ENCODE measurements at places on chromosomes 2 and 18.
A peak's percentile ranks its signal among the peaks of the same experiment; 100 is the strongest.

DNA sequence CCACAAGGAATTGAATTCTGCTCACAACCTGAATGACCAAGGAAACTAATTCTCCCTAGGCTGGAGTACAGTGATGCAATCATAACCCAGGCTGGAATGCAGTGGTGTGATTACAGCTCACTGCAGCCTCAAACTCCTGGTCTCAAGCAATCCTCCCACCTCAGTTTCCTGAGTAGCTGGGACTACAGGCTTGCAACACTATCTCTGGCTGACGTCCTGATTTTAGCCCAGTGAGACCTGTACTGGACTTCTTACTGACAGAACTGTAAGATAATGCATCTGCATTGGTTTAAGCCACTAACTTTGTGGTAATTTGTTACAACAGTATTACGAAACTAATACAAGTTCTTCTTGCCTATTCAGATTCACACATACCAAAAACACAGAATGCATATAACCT lies 9.5 kb upstream of the KDSR start:
- DNase-seq = no peak

DNA sequence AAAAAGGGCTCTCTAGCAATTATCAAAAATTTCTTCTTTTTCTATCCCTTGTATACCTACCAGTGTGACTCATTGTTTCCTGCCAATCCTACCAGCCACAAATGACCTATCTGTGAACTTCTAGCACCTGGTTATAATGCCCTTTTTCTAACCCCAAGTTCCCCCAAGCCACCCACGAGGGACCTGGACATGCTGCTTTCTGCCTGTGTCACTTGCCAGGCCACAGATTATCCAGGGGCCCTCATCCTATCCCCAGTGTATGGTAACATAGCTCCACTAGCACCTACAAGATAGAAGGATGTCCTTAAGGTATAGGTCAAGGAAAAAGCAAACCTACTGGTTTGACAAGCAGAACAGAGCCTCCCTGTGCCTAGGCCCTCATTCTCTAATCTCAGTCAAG lies 26.8 kb downstream of the AAK1 start:
- peak; percentile 43 for DNase-seq

DNA sequence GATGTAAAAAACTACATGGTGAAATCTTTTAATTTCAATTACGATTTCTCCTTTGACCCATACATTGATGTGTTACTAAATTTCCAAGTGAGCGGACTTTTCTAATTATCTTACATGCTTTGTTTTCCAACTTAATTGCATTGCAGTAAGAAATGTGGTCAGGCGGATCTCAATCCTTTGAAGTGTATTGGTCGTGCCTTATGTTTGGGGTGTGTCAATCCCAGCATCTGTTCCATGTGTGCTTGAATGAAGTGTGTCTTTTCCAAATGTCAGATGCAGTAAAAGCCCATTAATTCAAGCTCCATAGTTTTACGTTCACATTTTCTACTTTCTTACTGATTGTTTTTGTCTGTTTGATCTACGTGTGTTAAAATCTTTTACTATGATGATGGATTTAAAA lies 113.1 kb downstream of the UXS1 start:
- no peak for DNase-seq

DNA sequence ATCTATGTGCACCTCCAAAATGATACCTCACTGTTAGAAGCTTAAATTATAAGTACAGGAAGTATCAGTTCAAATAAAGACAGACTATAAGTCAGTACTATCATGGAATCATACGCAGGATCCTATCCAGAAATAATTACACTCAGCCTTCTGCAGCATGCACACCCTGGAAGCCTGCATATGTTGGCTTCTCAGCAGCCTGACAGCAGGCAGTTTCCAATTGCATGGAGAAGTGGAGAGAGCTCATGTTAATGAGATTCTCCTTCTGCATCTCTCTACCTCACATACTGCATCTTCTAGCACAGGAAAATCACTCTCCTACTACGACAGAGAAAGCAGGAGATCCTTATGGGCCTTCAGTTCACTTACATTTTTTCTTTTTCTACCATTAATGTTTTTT lies 20.5 kb downstream of the NR4A2 start:
- DNase-seq = no peak
